Uterus (tissue), 4 donors: ENCODE measurements at places on chromosomes 5 and 9. TPM values are rescaled to one million over a fixed set of nuclear protein-coding genes. Genes with fewer than 3 reads are reported as not detected.

DNA sequence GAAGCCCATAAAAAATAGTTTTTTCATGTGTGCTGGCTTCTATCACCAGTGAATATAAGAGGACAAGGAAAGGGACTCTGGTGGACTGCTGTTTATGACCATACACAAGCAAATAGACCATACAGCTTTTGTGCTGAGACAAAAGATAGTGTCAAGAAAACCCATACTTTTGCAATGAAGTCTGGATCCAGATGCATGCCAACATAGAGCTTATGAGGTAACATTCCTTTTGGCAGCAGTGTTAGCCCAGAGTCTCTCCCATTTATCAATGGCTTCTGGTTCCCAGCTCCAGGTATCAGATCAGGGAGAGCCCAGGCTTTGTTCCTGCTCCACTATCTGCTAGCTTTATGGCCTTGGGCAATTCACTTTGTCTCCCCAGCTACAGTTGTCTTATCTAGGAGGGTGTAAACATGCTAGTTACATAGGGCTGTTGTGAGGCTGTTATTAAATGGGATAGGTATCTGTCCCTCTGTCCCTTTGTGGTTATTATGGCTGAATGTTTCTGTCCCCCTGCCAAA, 55.6 kb downstream of the CCDC192 start:
- DNase-seq = no peak

DNA sequence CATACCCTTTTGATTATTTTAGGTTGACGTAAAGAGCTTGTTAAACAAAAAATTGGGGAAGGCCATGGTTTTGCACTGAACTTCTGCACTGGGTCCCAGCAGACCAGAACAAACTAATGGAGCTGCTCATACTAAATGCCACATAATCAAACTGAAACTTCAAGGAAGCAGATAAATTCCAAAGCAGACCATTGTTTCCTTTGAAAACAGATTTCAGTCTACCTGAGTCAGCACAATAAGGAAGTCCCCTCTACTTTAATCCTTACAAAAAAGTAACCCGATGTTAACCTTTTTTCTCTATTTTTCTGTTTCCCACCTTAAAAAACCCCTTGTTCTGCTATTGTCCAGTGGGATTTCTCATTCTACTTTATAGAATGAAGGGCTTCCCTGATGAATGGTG, 39.2 kb downstream of the WDR36 start:
- no peak for DNase-seq

Gene PAPPA
- total RNA-seq = 4.2 TPM

- DNase-seq = no peak
These were observed 45.7 kb upstream of the HAND1 start for GRCh38 chr5:154523709-154524108.

DNA sequence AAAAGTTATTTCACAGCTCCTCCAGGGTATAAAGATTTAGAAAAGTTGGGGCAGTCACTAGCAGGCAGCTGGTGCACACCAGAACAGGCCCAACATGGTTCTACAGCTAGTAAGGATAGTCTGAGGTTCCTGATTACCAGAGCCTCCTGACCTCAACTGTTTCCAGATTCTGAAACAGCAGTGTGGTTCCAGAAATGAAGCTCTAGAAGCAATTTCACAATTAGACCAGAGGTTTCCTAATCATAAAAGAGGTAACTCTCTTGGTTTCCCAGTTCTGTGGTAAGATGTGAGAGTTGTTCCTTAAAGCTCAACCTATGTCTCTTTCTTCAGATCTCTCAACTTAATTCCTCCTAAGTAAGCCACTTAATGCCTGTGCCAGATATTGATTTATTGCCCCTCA, 11.9 kb downstream of the AGTPBP1 start:
- no peak for DNase-seq

GRCh38 chr9:122605691-122606090, 8.8 kb upstream of the OR1Q1 start:
- DNase-seq = no peak

- no peak for DNase-seq
These were observed 158.6 kb downstream of the MELK start for GRCh38 chr9:36731068-36731956.

DNA sequence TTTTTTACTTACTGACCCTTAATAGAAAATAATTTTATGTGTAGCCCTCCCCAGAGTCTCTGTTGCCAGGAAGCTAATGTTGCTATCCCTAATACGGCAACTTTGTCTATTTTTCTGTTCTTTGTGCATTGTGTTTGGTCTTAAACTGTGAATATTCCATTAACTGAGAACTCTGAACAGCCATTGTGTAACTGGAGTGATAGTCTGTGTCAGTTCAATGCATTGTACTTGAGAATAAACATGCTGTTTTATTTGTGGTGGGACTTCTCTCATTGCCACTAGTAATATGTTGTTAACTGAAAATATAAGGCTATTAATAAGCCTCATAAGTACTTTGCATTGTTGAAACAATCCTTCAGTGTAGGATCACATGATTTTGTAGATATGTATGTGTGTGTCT, 278.3 kb upstream of the DMRT1 start:
- DNase-seq = no peak
